Stimulated activated CD8-positive, alpha-beta memory T cell treated with anti-CD3 and anti-CD28 coated beads, Interleukin-7, amount 100 ng/mL, for 1 hour (primary cell): ENCODE measurements at places on chromosomes 6 and 20.

- no peak for DNase-seq
Measured at GRCh38 chr6:89745096-89745495, 74.5 kb downstream of the MDN1 start.

GRCh38 chr20:17161673-17162481 lies 65.0 kb upstream of the PCSK2 start:
- DNase-seq: no peak

DNA sequence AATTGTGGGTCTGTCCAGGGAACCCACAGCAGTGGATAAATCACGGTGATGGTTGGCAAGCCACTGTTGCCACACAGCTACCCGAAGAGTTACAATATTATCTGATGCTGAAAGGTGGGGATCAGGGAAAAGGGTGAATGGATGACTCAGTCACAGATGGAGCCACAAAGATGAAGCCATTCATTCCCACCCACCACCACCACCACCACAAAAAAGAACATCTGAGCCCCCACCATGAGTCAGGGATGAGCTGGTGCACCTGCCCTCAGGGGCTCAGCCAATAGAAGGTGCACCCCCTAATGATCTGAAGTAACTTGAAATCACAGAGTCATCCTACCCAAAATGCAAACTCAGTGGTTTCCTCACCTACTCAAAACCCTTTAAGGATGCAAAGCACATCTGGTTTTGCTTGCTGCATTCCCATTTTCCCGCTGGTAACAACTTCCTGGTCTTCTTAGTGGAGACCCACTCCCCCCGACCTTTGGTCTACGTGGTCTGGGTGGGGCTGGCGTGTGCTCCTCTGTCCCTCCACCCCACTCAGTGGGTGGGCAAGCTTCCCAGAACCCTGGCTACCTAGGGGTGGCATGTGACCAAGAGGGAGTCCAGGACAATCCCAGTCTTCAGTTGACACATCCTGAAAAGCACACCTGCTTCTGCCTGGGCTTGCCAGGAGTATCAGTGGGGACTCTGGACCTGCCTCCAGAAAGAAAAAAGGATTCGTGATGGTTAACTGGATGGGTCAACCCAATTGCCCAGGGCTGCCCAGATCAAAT lies 125.5 kb downstream of the ANKRD60 start:
- no peak for DNase-seq

- no peak for DNase-seq
Measured at GRCh38 chr6:64197246-64197645, 561.6 kb downstream of the PHF3 start.

DNA sequence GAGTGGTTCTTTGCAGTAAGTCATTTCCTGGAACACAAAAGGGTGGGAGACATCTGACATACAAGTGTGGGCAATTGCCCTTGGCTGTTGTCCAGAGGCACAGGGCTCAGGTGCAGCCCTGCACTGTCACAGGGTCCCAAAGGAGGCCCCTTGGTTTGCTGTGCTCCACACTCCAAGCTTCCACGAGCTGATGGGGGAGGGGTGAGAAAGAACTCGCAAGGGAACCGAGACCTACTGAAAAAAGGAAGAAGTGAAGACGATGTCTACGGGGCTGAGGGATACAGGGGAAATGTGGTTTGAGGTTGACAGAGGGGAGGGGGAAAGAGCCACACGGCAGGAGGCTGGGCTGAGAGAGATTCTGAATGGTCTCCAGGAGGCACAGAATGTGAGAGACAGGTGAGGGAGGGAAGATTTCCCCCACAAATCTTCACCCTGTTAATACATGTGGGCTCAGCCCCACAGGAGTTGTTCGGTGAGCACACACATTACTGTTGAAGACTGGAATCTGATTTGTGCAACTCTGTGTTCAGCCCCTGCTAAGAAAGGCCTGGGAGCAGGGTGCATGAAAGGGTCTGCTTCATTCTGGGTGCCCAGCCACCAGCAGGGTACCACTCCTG lies 123.4 kb downstream of the LY86 start:
- DNase-seq: no peak

GRCh38 chr6:86937219-86938079 lies at the start of gene HTR1E:
Gene HTR1E, plus strand, starts transcription at chr6:86937528. Its CDS starts 77,807 bp downstream, at chr6:87015335.
- DNase-seq: no peak

DNA sequence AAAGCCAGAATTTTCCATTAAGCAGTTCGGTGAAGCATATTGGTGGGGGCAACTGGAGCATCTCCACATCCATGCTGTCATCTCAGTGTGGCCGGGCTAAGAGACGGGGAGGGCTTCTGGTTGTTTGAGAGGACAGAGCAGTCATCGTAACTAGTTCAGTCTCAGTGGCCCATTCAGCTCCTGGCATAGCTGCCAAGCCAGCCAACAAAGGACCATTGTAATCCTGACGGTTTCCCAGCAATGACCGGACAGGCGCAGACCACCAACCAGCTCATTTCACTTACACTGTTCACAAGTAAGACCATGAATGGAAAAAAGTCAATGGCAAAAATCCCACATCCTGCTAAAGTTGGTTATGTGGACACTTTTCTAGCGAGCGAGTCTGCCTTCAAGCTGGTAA lies 14.9 kb upstream of the HDDC2 start:
- no peak for DNase-seq

GRCh38 chr6:31531162-31531561 lies 2.4 kb downstream of the MCCD1 start:
- no peak for DNase-seq

- DNase-seq: no peak
Measured at GRCh38 chr6:44446626-44447300, 59.3 kb downstream of the CDC5L start.

DNA sequence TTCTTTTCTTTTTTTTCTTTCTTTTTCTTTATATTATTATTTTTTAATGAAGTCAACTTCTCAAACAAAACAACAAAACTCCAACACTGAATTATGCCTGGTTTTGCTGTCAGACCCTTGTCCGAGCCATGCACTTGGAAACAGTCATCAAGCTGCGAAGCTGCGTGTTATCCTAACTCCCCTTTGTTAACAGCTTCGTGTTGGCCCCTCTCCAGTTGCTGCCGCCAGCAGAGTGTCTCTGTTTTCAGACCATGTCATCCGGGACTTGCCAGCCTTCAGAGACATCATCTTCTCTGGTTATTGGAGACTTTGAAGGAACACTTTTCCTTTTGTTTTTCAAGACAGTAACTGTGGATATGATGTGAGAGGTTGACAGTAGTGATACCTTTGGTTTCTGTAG lies 83.1 kb downstream of the TRMT11 start:
- DNase-seq: no peak

- no peak for DNase-seq
Measured at GRCh38 chr6:16503970-16504415, 257.3 kb downstream of the ATXN1 start.

DNA sequence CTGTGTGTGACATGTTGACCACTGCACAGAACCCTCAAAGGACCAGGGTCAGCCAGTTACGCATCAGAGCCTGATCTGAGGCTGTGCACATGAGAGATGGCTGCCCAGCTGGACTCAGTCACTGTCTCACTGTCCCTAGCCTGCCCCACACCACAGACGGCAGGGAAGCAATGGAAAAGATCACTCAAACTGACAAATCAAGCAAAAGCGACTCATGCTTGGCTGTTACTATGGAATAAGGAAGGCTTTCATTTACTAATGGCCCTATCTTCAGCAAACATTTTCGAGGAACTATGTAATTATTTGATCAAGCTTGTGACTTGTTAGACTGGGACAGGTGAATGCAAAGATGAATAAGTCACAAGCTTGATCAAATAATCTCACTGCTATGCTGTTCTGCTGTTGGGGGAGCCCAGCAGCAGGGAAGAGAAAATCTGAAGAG lies 137.0 kb downstream of the SLC23A2 start:
- no peak for DNase-seq

GRCh38 chr6:143843677-143843999 lies 500 bp downstream of the LTV1 start:
- DNase-seq: no peak

- no peak for DNase-seq
Measured at GRCh38 chr6:159229651-159230051, 60.5 kb downstream of the FNDC1 start.

DNA sequence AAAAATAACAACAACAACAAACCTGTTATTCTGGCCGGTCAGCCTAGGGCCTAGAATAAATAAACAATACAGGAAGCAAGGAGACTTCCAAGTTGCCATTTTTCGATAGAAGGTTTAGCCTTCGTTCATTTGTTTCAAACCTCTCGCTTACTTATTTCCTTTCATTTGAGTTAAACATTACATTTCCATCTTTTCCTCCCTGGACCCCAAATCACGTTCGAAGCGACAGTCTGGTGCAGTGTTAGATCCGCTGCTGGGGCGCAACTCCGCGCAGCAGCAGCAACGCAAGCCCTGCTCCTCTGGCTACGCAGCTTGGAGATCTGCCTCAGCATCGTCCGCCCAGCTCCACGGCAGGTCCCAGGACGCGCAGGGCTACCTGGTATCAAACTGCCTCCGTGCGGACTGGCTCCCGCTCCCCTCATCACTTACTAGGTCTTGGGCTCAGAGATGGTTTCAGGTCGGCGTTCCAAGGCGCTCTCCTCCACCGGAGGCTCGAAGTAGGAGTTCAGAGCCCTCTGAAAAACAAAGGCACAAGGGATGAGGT lies 530 bp downstream of the TDP2 start:
- peak; percentile 23 for DNase-seq

GRCh38 chr6:29760328-29760727 lies 37.1 kb downstream of the HLA-F start:
- no peak for DNase-seq

- DNase-seq: no peak
Measured at GRCh38 chr6:169853196-169854082, 102.0 kb downstream of the ERMARD start.
